Osteoblast (primary cell): ENCODE measurements at places on chromosomes 13 and 19. TPM values are rescaled to one million over a fixed set of nuclear protein-coding genes. Genes with fewer than 3 reads are reported as not detected.

DNA sequence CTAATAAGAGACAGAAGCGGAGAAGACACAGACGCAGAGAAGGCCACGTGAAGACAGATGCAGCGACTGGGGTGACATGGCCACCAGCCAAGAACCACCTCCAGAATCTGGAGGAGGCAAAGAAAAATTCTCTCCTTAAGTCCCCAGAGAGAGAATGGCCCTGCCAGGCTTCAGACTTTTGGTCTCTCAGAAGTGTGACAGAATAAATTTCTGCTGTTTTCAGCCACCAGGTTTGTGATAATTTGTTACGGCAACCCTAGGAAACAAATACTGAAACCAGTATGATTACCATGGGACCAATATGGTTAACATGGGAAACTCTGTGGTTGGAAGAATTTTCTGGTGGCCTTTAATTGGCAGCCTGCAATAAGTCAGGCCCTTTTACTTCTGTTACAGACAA lies 63.9 kb upstream of the DOCK9 start:
- H3K36me3 ChIP-seq = no peaks in the 10 kb centered on the region
- H3K4me1 ChIP-seq = peaks cover 33% of the 10 kb centered on the region
- DNase-seq = no peak
- no peaks in the 10 kb centered on the region for H3K27me3 ChIP-seq
- no peak overlapping the region for H3K27ac ChIP-seq

DNA sequence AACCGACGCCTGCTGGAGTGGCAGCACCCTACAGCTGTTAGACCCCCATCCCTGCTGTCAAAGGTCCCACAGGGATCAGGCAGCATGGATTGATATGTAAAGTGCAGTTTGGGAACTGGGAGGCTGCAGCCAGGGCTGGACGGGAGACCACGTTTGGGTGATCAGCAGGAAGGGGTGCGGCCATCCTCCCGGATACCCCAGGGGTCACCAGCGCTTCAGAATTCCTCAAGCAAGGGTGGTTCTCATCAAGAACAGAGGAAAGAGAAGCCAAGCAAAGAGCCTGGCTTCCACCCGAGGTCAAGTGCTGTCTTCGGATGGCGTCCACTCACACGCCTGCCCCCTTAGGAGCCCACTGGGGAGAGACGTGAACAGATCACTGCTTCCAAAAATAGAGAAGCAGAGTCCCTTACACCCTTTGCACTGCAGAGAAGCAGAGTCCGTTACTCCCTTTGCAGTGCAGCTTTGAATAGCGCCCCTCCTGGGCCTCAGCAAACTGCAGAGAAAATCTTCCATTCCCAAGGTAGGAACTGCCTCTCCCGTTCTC lies 35.5 kb downstream of the DHRS12 start:
- no peaks in the 10 kb centered on the region for H3K27me3 ChIP-seq
- H3K27ac ChIP-seq = no peak overlapping the region
- H3K4me1 ChIP-seq = peaks cover 14% of the 10 kb centered on the region
- peak; percentile 72 for DNase-seq

DNA sequence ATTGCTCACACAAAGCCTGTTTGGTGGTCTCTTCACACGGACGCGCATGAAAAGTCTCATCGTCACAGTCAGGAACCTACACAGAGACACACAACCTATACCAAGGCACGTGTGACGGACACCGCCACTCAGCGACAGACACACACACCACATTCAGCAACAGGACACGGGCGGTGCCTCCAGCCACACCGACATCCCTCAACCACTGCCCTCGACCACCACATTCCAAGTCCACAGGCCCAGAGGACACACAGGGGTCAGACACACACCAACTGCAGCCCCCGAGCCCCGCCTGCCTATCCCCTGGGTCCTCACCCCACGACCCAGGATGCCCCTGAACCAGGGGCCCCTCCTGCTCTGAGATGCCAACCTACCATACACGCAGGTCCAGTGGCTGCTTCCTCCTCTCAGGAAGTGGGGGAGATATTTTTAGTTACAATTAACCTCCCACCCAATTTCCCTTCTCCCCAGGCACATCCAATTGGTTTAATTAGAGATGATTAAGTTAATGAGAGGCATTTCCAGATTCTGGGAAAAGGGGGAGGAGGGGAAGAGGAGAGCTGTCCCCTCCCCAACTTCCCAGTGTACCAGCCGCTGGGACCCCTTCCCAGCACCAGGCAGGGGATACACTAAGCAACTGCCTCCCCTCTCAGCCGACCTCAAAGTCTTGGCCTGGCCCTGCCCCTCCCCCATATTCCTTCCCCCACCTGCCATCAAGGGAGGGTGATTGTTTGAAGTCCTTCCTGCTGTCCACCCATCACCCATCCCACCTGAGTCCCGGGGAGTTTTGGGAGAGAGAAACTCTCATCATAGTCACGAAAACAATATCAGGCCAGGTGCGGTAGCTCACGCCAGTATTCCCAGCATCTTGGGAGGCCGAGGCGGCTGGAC lies 20.4 kb downstream of the MEIS3 start:
- peaks cover 4% of the 10 kb centered on the region for H3K27me3 ChIP-seq
- DNase-seq = peak; percentile 61
- no peaks in the 10 kb centered on the region for H3K4me1 ChIP-seq
- no peaks in the 10 kb centered on the region for H3K36me3 ChIP-seq

DNA sequence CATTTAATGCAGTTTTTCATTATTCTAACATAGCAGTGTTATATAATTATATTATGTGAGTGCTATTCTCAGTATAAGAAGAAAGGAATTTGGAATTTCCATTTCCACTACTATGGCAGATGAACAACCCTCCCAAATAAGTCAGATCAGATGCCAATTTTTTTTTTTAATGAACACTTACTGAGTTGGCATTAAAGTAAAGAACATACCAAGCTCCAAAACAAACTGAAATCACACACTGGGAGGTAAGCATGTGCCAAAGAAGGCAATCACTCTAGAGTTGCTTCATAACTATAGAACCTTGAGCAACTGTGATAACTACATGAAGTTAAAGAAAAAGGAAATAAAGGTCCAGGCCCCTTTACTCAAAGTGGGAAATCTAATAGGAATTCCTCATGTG lies 90.3 kb downstream of the RNF17 start:
- no peak overlapping the region for H3K4me3 ChIP-seq
- H3K27ac ChIP-seq = no peak overlapping the region
- peaks cover 7% of the 10 kb centered on the region for H3K4me1 ChIP-seq
- no peak for DNase-seq
- peaks cover 8% of the 10 kb centered on the region for H3K27me3 ChIP-seq

- H3K4me1 ChIP-seq = no peaks in the 10 kb centered on the region
- H3K27me3 ChIP-seq = no peaks in the 10 kb centered on the region
- no peak for DNase-seq
- no peaks in the 10 kb centered on the region for H3K36me3 ChIP-seq
Measured at GRCh38 chr19:6039566-6040225, 61.8 kb upstream of the RANBP3 start.

DNA sequence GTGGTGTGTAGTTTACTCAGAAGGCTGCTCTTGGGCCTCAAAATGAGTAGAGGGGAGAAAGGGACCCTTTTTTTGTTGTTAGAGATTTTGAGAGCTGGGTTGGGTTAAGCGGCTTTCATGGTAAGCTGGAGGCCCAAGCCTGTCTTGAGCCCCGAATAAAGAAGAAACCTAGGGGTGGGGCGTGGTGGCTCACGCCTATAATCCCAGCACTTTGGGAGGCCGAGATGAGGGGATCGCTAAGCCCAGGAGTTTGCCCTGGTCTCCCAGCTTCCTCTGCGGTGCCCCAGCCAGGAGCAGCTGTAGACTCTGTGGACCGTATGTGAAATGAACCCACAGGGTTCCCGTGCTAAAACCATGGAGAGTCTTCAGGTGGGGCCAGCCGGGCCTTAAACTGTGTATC lies 56.1 kb downstream of the KDM4B start:
- H3K36me3 ChIP-seq = no peaks in the 10 kb centered on the region
- no peak overlapping the region for H3K4me3 ChIP-seq

DNA sequence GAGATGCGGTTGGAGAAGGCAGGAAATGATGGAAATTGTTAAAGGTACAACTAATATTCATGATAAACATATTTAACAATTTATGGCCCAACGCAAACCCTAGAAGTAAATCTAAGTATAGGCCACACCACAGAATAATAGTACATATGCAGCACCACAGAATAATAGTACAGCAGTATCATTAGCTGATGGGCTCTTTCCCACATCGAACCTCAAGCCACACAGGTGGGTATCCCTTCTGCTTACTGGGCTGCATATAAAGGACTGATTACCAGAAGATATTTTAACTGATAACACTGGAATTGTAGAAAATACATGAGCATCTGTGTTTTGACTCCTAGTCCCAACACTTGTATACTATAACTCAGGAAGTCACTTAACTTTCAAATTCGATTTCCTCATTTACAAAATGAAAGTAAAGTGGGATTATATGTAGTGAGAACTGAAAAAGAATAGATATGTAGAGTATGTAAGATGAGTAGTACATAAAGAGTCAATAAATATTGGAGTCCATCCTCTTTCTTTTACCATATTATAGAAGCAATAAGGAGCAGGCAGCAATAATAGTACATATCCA lies 91.5 kb downstream of the TSC22D1 start:
- H3K36me3 ChIP-seq = peaks cover 12% of the 10 kb centered on the region
- no peak overlapping the region for H3K4me3 ChIP-seq
- H3K27ac ChIP-seq = peak overlapping the region; percentile 38
- no peaks in the 10 kb centered on the region for H3K27me3 ChIP-seq

- H3K4me3 ChIP-seq = no peak overlapping the region
- H3K4me1 ChIP-seq = peaks cover 4% of the 10 kb centered on the region
- no peak overlapping the region for H3K27ac ChIP-seq
- H3K27me3 ChIP-seq = no peaks in the 10 kb centered on the region
Measured at GRCh38 chr13:105048677-105049076, 1486.8 kb downstream of the EFNB2 start.

DNA sequence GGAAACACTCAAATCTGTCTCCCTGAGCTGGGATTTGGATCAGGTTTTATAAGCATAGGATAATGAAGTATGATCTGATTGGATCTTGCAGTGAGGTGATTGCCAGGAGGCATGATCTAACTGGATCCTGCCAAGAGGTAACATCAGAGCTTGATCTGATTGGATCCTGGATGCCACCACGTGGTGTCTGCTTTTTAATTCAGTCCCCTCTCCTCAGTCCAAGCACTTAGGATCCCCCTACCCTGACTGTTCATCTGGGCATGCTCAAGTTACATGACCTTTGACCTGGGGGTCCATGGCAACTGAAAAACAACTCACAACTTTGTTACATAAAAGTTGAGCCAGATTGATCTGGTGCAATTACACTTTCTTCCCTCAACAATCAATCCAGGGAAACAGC lies 47.5 kb upstream of the LSM14A start:
- DNase-seq = no peak
- no peaks in the 10 kb centered on the region for H3K36me3 ChIP-seq
- H3K27ac ChIP-seq = no peak overlapping the region
- no peak overlapping the region for H3K4me3 ChIP-seq

- no peak for DNase-seq
- no peaks in the 10 kb centered on the region for H3K36me3 ChIP-seq
- no peak overlapping the region for H3K4me3 ChIP-seq
- peaks cover 20% of the 10 kb centered on the region for H3K4me1 ChIP-seq
- no peak overlapping the region for H3K27ac ChIP-seq
Measured at GRCh38 chr19:40228346-40228745, 1.9 kb upstream of the CCNP start.

DNA sequence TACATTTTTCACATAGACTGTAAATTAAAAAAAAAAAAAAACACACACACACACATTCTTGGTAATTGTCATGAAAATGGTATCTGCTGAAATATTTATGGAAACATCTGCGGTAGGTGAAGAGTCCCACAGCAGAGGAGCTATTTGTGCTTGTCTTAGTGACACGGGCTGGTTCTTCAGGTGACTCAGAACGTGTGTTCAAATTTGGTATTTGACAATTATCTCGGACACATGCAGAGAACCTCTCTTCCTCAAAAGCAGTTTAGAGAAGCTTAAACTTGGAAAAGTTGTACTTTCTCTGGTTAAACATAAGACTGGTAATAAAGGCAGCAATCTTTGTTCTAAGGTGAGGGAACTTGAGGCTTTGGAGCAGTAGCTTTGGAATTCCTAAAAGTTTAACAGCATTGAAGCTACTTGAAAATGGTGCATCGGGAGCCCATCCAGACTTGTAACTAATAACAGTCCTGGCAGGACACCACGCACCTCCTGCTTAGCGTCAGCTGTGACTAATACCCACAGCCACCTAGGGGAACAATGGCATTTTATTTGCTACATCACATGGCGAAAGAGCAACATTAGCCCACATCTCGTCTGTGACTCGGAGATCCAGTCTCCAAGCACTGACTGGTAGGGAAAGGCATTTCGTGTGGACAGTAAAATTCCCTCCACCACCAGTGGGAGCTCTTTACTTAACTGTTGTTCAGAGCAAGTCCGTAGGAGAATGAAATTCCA lies 1505.1 kb upstream of the SLC10A2 start:
- DNase-seq = peak; percentile 72
- H3K36me3 ChIP-seq = no peaks in the 10 kb centered on the region
- no peaks in the 10 kb centered on the region for H3K27me3 ChIP-seq
- H3K4me1 ChIP-seq = no peaks in the 10 kb centered on the region

DNA sequence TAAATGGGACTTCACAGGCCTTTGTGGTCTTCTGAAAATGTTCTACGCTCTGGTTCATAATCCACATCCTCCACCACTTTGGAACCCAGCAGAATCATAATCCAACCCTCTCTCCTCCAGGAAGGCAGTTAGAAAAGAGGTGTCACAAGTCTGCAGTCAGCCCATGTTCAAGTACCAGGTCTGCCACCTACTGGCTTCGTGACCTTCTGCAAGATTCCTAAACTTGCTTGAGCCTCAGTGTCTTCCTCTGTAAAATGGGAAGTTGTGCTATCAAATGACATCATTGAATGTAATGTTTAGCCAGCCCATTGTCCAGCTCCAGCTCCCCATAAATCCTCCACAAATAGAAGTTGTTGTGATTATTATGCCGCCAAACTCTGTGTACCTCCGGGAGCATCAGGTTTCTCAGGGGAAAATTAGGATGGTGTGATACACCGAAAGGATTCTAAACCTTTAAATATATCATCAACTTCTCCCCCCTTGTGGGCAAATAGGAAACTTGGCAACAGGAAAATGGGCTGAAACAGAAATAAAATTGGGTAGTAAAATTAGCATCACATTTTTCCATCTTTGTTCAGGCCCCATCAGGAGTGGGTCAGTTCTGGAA lies 109.7 kb downstream of the NUFIP1 start:
- no peak overlapping the region for H3K27ac ChIP-seq
- peak; percentile 79 for DNase-seq
- H3K36me3 ChIP-seq = no peaks in the 10 kb centered on the region
- no peak overlapping the region for H3K4me3 ChIP-seq

Gene CNFN
- total RNA-seq = not detected in 2 replicates

Gene TNFSF11
- 0.72 and 0.88 TPM in 2 replicates for total RNA-seq

Gene NTN5
- under 0.01 and 0.29 TPM in 2 replicates for total RNA-seq

Gene LHB
- total RNA-seq = not detected in 2 replicates

Gene ARHGAP35
- 76.0 and 82.2 TPM in 2 replicates for total RNA-seq

Gene SERPINE3
- total RNA-seq = not detected in 2 replicates

Gene SACS
- total RNA-seq = 42.4 and 59.0 TPM in 2 replicates

Gene SHD
- not detected in 2 replicates for total RNA-seq

Gene SYNGR4
- total RNA-seq = not detected in 2 replicates
